NCI-H226 (cell line): ENCODE measurements at places on chromosomes 6 and 20.

DNA sequence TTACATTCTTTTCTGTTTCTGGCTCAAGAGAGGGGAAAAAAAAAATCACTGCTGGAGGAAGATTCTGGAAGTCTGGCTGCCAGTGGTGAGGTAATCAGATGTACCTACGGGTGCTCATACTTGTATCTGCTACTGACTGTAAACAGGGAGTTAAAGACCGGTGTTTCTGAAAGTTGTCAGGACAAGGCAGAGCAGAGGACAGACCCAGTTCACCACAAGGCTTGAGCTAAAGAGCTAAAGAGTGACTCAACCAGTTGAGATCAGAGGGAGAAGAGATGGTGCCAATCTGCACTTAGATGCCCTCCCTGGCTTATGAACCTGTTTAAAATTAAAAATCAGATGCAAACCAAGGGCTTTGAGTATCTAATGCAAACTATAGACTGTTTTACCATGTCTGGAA lies 55.4 kb downstream of the CEP162 start:
- no peak for DNase-seq

DNA sequence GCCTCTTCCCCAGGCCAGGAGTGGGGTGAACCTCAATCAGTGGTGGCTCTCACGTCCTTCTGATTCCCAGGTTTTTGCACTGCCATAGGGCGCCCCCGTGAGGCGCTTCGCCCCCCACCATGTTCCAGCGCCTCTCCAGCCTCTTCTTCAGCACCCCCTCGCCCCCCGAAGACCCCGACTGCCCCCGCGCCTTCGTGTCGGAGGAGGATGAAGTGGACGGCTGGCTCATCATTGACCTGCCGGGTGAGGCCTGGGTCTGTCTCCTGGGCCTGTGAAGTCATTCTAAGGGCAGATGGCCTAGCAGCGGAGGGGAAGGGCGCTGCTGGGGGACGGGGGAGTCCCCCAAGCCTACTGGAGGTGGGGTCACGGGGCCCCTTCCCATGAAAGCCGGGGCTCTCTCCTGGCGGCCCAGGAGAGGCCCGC lies 4.5 kb downstream of the TP53INP2 start:
- DNase-seq, result no peak

DNA sequence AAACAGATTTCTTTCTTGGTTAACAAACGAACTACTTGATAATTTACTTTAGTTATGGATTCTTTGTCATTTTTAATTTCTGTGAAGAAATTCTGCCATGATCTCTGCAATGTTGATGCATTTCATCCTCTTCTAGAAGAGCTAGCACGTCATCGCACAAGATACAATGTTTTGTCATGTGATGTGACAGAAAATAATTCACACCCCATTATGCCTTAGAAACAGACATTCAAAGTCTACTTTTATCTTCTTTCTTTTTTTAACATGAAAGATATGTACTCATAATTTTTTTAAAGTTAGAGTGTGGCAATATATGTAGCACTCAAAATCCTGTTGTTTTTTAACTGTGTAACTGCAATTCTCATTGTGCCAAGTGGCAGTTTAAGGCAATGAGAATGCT lies 39.6 kb upstream of the NELFCD start:
- no peak for DNase-seq

DNA sequence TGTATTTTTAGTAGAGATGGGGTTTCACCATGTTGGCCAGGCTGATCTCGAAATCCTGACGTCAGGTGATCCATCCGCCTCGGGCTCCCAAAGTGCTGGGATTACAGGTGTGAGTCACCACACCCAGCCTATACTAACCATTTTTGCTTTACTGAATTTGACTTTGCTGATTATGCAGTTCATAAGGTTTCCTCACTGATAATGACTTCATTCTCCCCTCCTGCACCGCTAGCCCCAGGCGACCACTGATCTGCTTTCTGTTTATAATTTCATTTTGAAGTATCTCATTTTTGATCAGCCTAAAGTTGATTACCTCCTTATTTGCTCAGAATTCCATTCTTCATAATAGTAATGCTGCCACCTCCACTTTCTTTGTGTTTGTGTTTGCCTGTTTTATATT lies 48.7 kb upstream of the FAM83D start:
- no peak for DNase-seq

GRCh38 chr6:126180585-126180984 lies 159.3 kb upstream of the CENPW start:
- peak; percentile 71 for DNase-seq

DNA sequence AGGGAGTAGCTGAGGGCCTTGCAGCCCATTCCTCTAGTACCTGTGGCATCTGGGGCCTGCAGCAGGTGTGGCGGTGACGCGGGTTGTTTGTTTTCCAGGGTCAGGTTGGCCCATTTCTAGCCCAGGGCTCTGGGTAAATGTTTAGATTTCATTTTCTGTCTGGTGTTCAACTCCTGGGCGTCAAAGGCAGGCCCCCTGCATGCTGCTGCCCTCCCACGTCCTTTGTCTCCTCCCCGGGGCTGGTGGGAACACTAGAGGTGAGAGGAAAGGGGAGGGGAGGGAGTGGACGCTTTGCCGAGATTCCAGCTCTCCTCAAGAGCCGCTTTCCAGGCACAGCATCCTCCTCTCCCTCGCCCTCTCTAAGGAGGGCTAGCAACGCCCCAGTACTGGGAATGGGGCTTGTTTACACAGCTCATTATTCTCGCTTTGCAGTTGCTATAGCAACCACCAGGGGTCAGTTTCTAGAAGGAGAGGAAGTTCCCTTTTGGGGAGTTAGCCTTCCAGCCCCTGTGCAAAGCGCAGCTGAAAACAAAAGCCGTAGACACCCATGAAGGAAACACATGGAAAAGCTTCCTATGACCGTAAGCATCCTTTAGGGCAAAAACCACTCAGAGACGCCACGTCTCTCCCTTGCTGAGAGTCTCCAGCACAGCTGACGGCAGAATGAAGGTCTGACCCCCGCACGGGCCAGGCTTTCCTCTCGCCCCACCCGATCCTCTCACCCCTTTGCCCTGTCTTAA lies 170.6 kb downstream of the LY86 start:
- DNase-seq, result peak; percentile 36

DNA sequence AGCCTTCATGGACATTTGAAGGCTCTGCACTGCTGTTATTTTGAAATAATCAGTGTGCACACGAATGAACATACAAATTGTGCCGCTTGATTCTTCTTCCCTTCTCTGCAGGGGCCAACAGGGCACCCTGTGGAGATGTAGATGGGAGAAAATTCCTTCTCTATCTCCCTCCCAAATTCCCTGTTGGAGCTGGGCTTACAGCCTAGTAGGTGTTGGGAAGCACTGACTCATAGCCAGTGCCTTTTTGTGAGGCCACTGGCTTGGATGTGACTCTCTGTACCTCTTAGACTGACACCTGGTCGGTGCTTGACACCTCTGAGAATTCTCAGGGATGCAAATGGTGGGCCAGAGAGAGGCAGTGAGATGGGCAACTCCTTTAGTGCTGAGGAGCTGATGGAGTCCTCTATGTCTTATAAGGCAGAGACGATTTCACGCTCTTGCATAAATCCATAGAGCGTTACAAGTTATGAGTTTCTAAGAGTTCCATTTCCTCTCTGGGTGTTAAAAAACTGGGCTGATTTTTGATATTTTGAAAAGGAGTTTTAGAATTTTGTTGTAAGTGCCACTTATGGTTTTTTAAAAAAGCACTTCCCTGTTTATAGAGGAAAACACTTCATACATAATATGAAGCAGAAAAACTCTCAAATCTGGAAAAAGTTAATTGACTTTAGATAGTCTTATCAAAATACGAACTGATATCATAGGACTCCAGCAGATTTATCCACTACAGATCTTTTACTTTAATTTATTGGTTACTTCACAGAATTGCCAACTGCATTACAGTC lies 89.8 kb upstream of the MAP3K7 start:
- DNase-seq, result no peak

DNA sequence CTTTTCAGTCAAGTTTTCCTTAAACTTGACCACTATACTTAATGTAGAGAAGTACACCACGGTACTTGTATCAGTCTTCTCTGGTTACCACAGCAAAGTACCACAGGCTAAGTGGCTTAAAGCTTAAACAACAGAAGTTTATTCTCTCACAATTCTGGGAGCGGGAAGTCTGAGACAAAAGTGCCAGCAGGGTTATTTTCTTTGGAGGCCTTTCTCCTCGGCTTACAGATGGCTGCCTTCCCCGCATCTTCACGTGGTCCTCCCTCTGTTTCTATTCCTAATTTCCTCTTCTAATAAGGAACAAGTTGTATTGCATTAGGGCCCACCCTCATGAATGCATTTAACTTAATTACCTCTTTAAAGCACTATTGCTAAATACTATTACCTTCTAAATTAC lies 258.0 kb downstream of the PLCB1 start:
- no peak for DNase-seq

GRCh38 chr6:80540700-80541099 lies 434.2 kb downstream of the BCKDHB start:
- DNase-seq, result peak; percentile 35

- DNase-seq, result no peak
Measured at GRCh38 chr6:119233312-119233984, 116.1 kb downstream of the MAN1A1 start.

DNA sequence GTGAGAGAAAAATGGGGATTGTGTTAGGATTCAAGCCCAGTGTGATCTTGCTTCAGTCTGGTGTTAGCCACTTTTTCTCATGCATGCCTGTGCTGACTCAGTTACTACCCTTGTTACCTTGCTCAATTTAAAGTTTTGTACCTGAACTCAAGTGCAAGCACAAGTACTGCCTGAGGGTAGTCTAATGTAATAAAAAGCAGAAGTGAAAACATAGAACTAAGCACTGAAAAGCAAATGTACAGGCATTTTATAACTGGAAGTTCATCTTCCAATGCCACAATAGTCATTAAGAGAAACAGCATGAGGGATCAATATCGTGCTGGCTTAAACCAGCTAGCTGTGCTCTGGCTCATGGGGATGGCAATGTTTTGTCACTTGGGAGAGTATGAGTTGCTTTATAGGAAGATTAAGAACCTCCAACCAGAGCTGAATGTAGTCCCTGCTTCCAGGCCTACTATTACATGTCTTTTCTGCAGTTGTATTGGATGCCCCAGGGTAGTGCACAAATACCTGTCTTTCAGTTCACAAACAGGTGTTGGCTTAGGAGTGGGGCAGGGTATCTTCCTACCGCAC lies 48.7 kb downstream of the SLC35F1 start:
- no peak for DNase-seq

GRCh38 chr6:157269261-157269794 lies 54.0 kb downstream of the TMEM242 start:
- DNase-seq, result peak; percentile 47

DNA sequence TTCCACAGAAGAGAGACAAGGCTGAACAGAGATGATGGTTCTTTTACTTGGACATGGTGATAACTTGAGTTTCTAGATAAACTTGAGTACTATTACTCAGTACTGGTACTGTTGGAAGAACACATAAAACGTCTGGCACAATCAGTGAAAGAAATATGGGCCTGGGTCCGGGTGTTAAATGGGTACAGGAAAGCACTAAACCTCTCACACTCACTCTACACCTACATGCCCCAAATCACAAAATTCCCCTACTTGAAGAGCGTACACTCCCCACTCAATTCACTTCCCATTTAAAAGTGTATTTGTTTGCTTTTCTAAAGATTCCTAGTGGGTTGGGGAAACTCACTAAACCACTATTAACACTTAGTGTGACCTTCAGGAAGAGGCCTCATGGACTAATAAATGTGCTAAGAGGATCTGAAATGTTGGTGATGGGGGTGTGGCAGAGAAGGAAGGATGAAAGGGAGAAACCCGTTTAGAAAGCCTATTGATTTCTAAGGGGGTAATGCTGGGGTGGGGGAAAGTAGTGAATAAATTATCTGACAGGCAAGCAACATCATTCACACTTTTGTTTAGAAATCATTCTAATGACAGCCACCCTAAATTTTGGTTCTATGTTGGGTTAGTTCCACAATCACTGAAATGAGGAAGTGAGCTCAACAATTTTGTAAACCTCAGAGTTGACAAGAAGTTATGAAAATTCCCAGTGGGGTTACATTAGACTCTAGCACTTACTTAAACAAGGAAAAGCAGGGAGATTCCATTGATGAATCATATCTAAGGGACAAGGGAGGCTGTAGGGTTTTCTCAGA lies 222.6 kb upstream of the MARCKS start:
- peak; percentile 29 for DNase-seq

DNA sequence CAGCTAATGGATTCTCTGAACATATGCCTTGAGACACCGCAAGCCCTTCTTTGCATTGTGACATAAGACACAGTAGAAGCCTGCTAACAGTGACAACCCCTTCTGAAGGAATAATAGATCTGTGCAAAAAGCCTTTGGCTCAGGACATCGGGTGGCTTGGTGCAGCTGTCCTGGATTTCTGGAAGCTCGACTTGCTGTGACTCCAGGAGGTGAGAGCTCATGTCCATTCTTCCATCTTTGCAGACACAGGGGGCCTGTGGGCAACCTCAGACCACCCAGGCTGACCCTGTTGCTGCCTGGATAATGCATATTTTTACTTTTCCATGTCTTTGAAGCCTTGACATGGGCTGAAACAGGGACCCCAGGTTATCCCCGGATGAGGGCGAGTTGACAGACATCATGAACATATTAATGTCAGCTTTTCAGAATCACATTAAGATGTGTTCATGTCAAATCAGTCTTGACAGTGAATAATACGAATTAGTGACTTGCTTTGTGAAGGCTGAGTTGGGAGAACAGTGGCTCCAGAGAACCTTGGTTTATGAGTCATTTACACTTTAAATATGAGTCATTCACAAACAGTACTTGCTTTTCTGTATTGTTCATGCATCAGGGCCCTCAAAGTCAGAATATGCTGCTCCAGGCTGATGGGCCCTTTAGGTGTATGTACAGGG lies 66.8 kb upstream of the IYD start:
- peak; percentile 57 for DNase-seq

- no peak for DNase-seq
Measured at GRCh38 chr6:121439926-121440325, 4.5 kb downstream of the GJA1 start.

DNA sequence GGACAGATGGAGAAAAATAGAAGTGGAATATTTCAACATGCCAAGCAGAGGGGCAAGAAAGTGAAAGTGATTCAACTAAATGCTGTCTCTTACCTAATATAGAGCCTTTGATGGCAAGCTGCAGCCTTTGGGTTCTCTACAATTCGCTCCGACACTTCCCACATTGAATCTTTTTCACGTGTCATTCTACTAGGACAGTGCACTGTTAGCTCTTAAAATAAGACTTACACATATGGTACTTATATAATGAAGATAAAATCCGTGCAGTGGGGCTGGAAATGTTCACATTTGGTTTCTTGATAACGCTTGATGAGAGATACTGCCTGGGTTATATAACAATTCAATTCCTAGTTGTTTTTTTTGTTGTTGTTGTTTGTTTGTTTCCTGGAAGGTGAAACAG lies 502.4 kb downstream of the LMBRD1 start:
- DNase-seq, result no peak
